ENCODE measurements at places on chromosomes 13 and 19.

GRCh38 chr19:38245826-38246498 is 10.2 kb downstream of the PPP1R14A start:
- no peak for DNase-seq
- H3K27ac ChIP-seq = no peak overlapping the region
- no peaks in the 10 kb centered on the region for H3K27me3 ChIP-seq
- no peaks in the 10 kb centered on the region for H3K36me3 ChIP-seq
- H3K4me1 ChIP-seq = peaks cover 1% of the 10 kb centered on the region
- no peak overlapping the region for H3K4me3 ChIP-seq

- H3K4me1 ChIP-seq = no peaks in the 10 kb centered on the region
- no peak for DNase-seq
- H3K4me3 ChIP-seq = no peak overlapping the region
- H3K27ac ChIP-seq = no peak overlapping the region
Observed at GRCh38 chr19:49983645-49984229, 22.8 kb upstream of the SIGLEC11 start.

DNA sequence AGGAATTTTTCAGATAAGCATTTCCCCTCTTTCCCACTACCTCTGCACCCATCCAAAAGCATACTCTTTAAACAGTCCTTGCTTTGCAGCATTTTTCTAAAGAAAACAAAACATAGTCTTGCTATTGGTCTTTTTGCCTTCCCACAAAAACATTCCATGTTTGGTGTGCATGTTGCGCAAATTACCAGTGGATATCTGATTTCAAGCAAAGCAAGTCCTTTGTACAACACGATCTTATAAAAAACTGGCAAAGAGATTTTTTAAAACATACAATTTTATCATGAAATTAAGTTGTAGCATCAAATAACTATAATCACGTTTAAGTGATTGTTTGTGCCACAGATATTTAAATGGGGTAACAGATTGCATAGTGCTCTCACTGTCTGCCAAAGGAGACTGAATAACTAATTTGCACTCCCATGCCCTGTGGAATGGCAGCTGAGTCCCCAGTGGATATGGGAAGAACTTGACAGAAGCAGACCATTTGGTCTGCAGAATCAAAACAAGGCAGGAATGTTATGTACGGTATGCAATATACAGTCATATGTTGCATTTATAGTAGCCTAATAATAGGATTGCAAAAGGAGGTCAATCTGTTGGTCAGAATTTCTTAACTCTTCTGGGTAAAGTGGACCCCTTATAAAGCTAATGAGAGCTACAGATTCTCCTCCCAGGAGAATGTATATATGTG is 285.7 kb downstream of the TBC1D4 start:
- no peak overlapping the region for H3K4me3 ChIP-seq
- H3K27ac ChIP-seq = no peak overlapping the region
- H3K36me3 ChIP-seq = no peaks in the 10 kb centered on the region
- H3K27me3 ChIP-seq = peaks cover 14% of the 10 kb centered on the region

DNA sequence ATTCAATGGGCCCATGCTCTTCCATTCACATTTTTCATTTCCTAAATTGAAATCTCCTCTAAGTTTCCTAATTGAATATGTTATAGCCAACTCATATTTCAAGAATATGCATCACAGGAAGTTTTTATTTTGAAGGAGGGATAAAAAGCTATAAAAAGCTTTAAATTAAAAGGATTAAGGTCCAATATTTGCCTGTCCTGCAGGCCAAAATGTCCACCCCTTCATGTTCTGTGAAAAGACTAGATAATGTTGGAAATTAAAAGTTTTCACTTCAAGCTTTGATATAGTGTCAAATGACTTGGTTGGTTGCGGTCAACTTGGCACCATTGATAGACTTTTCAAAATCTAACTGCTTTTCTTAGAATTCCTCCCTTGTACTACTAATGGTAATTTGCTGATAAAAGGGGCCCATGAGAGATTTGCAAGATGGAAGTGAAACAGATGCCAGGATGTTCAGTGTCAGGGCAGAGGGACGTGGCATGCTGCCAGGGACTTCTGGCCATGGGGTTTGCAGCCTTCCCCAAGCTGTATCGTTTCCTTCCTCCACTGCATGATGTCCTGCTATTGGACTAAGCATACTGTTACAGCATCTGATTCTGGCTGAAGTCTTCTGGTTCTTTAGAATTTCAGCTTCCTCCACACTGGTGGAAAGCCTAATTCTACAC is 547.3 kb upstream of the MIR17HG start:
- DNase-seq = no peak
- H3K36me3 ChIP-seq = no peaks in the 10 kb centered on the region
- no peaks in the 10 kb centered on the region for H3K4me1 ChIP-seq
- no peak overlapping the region for H3K27ac ChIP-seq
- H3K27me3 ChIP-seq = no peaks in the 10 kb centered on the region

DNA sequence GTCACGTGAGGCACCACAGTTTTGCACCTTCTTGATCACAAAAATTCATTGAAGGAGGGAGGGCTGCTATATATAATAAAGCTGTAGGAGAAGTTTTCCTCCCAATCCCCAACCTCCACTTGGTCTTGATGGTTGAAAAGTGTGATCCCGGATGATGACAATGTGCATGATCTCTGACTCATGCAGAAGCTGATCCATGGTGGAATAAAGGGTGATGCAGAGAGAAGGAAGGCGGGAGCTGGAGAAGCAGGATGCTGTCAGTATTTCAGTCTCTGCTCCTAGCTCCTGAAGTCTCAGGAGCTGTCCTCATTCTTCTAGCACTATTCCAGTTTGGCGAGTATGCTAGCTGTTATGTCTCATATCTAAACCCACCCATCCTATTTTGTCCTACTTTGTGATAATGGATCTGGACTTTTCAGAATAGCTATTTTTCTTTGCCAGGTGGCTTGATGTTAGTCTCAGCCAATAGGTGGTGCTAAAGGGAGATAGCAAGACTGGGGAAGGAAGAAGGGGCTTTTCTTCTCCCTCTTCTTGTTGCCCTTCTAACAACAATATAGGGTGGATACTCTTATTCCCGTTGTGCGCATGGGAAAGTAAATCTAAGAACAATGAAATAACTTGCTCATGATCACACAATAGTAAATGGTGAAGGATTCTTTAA is 65.6 kb upstream of the HTR2A start:
- H3K4me1 ChIP-seq = peaks cover 4% of the 10 kb centered on the region
- no peak overlapping the region for H3K27ac ChIP-seq
- H3K27me3 ChIP-seq = no peaks in the 10 kb centered on the region
- no peak for DNase-seq

DNA sequence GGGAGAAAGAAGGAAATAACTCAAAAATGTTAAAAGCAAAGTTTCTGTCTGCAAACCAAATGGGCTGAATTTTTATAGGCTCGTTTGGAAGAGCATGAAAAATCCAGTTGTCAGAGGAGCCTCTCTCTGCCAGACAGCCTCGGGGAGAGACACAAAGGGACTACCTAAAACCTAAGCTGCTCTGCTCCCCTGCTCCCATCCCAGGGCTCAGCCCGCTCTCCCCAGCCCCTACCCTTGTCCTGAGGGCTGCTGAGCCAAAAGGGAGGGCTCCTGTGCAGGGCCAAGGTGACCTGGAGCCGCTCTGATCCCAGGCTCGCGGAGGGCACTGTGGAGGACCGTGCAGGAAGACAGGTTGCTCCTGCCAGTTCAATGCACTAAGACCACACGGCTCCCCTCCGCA is 96.7 kb upstream of the UQCRFS1 start:
- no peaks in the 10 kb centered on the region for H3K36me3 ChIP-seq
- no peak overlapping the region for H3K27ac ChIP-seq
- no peaks in the 10 kb centered on the region for H3K27me3 ChIP-seq
- no peaks in the 10 kb centered on the region for H3K4me1 ChIP-seq

DNA sequence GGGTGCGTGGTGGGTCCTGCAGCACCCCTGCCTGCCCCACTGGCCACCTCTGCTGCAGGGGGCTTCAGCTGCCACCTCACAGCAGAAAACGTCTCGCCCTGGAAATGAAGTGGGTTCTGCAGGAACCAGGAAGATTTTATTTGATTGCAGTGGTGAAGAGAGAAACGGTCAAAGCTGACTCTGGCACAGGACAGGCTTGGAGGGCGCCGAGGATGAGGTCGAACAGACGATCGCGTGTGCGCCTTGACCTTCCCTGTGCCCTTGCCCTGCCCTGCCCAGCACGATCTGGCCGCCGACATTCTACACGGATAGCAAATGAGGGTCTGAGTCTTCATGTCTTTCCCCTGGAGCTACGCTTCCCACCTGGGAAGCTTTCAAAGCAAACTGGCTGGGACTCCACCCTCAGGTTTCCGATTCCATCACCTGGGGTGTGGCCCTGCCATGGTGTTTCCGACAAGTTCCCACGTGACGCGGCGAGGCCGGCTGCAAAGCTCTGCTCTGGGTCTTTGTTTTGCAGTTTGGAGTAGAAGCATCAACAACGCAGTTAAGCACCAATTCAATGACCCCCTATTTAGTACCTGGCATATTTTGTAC is 50.3 kb upstream of the TUBGCP3 start:
- H3K27me3 ChIP-seq = peaks cover 45% of the 10 kb centered on the region
- H3K27ac ChIP-seq = no peak overlapping the region
- peaks cover 7% of the 10 kb centered on the region for H3K4me1 ChIP-seq

DNA sequence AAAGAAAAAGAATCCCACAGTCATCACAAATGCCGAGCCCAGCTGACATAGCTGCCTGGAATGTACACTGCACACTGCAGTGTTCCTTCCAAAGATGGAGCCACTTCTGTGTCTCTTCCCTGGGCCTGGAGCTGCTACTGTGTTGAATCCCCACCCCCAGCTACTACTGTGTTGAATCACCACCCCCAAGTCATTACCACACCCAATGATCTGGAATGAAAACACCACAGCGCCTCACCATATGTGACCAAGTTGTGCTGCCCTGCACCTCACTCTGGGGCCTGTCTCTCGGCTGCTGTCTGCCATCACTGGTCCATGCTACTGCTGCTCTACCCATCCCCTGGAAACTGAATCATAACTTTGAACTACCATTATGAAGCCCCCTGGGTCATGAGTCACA is 861.2 kb downstream of the UQCRFS1 start:
- no peak for DNase-seq
- H3K36me3 ChIP-seq = no peaks in the 10 kb centered on the region
- no peaks in the 10 kb centered on the region for H3K27me3 ChIP-seq
- no peak overlapping the region for H3K4me3 ChIP-seq

DNA sequence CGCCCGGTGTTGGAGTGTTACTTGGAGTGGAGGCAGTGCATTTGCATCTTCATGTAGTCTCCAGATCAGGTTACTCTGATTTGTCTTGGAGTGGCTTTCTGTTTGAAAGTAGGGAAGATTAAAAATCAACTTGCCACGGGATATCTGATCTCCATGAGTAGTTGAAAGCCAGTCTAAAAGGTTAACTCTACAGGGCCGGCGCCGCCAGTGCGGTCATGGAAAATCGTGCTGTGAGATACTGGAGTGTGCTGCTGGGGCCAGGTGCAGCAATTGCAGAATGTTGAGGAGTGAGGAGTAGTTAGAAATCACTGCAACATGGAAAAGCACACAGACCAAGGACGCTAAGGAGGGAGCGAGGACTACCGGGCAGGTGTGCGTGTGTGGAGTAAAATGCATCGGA is 175.0 kb downstream of the STK24 start:
- H3K27ac ChIP-seq = no peak overlapping the region
- no peaks in the 10 kb centered on the region for H3K27me3 ChIP-seq
- H3K4me3 ChIP-seq = no peak overlapping the region

DNA sequence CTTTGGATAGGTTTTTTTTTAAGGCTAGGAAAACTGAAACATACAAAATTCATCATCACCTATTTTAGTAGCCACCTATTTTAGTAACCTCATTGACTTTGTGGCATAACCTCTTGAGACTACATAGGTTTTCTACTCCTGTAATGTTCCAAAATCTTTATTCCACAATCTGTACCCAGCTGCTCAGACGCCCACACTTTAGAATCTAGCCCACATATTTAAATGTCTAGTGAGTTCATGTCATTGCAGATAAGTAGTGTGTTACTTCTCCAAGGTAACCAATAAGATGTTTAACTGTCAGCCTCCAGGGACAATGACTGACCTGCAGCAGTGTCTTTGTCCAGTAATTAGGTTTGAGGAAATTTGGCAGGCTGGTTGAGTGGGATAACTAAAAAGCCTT is 330.2 kb downstream of the MZT1 start:
- DNase-seq = no peak
- no peaks in the 10 kb centered on the region for H3K4me1 ChIP-seq
- H3K4me3 ChIP-seq = no peak overlapping the region
- no peaks in the 10 kb centered on the region for H3K27me3 ChIP-seq
- no peaks in the 10 kb centered on the region for H3K36me3 ChIP-seq

- peak overlapping the region; percentile 74 for H3K27ac ChIP-seq
- DNase-seq = peak; percentile 56
- no peaks in the 10 kb centered on the region for H3K36me3 ChIP-seq
- H3K4me1 ChIP-seq = peaks cover 20% of the 10 kb centered on the region
Observed at GRCh38 chr13:73201626-73202025, 142.8 kb downstream of the KLF5 start.

GRCh38 chr19:58217607-58218391 is 10.9 kb upstream of the ZNF544 start:
- H3K4me3 ChIP-seq = no peak overlapping the region
- H3K4me1 ChIP-seq = no peaks in the 10 kb centered on the region
- H3K27ac ChIP-seq = no peak overlapping the region
- no peak for DNase-seq
- peaks cover 7% of the 10 kb centered on the region for H3K36me3 ChIP-seq

- H3K4me3 ChIP-seq = no peak overlapping the region
- peaks cover 3% of the 10 kb centered on the region for H3K36me3 ChIP-seq
- no peak for DNase-seq
- H3K4me1 ChIP-seq = peaks cover 9% of the 10 kb centered on the region
- H3K27ac ChIP-seq = no peak overlapping the region
Observed at GRCh38 chr13:25276748-25277147, 10.5 kb downstream of the MTMR6 start.

- no peaks in the 10 kb centered on the region for H3K4me1 ChIP-seq
- peaks cover 18% of the 10 kb centered on the region for H3K27me3 ChIP-seq
- no peak overlapping the region for H3K27ac ChIP-seq
- H3K4me3 ChIP-seq = no peak overlapping the region
Observed at GRCh38 chr19:35555301-35556005, 8.0 kb downstream of the ATP4A start.

DNA sequence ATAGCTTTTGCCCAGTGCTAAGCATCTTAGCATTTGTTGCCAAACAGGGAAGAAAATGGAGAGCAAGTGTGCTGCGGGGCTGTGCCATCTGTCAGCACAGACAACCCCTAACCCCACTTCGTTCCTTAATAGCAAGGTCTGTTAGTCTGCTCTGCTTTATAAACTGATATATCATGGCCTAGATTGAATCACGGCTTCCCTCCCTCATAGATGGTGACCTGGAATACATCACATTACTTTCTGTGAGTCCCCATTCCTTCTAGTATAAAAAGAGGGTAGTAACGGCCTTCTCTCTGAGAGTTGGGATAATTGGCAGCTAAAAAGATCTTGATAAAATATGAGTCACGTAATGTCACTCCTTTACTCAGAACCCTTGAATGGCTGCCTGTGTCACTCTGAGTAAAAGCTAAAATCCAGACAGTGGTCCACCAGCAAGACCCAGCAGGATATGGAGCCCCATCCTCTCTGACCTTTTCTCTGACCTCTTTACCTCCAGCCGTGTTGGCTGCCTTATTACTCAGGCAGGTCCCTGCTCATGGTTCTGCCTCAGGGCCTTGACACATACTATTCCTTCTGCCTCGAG is 151.7 kb downstream of the DLEU7 start:
- no peak overlapping the region for H3K4me3 ChIP-seq
- H3K4me1 ChIP-seq = no peaks in the 10 kb centered on the region
- H3K27ac ChIP-seq = no peak overlapping the region
- no peaks in the 10 kb centered on the region for H3K27me3 ChIP-seq
- H3K36me3 ChIP-seq = no peaks in the 10 kb centered on the region
- DNase-seq = no peak

- peaks cover 12% of the 10 kb centered on the region for H3K36me3 ChIP-seq
- peaks cover 23% of the 10 kb centered on the region for H3K4me1 ChIP-seq
- peak overlapping the region; percentile 13 for H3K27ac ChIP-seq
- H3K27me3 ChIP-seq = no peaks in the 10 kb centered on the region
Observed at GRCh38 chr19:8307400-8307964, 676 bp downstream of the CD320 start.

Measured in keratinocyte (primary cell).